G401 (cell line): ENCODE measurements at places on chromosomes 6 and 20.

GRCh38 chr6:16095180-16095579 lies 33.7 kb upstream of the MYLIP start:
- DNase-seq: no peak

DNA sequence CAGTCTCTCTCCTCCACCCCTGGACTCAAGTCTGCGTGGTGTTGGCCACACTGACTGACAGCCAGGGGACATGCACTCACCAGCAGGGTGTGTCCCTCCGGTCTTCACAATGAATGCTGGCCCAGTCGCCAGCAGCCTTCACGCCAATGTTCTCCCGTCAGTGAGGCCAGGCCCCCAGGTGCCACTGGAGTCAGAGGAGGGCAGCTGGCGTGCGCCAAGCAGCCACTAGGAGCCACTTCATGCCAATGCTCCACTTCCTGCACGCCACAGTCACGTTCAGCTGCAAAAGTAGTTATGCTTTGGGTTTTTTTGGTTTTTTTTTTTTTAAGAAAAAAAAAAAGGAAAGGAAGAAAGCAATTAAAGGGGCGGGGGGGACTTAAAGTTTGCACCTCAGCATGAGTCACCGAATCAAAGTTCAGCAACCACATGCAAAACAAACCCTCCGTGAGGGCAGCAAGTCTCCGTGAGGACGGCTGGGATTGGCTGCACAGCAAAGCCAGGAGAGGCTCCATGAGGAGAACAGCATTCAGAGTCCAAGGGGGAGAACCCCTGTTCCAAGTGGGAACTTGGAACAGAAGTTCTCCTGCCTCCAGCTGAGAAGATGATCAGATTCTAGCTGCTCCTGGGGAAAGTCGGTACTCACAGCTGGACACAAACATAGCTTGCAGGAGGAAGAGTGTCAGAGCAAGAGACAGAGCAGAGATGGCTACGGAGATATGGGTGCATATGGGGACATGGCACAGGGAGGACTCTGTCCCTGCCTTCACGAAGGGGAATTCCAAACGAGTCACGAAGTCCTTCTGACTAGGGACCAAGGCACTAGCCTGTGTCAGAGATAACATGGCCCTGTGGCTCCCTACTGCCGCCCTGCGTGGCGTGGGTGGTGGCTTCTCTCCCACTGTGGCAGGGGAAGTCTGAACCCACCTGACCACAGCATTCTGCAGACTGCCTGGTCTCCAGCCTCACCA lies at the start of gene ZC3H12D:
Gene ZC3H12D, minus strand, starts transcription at position 282 of the 968 bp plus-strand sequence. CDS start 10,471 bp downstream, outside the sequence.
- no peak for DNase-seq

DNA sequence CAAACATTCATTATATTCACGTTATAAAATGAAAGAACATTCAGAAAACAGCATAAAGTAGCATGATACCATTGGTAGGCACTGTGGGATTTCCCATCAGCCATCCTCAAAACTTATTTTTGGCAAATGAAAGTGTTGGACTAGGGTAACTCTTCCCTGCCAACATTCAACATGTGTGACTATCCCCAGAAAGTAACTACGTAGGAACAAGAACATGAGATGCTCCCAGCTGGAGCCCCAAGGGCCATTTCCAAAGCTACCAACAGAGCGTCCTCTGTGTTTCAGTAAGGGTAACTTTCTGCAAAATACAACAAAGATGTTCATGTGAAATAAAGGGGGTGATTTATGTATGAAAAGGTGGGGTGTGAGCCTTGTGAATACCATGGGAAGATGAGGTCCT lies 28.4 kb upstream of the PTPN1 start:
- DNase-seq: no peak

GRCh38 chr6:113558966-113559365 lies 298.2 kb upstream of the MARCKS start:
- DNase-seq: peak; percentile 29

- DNase-seq: no peak
Observed at GRCh38 chr6:170402318-170403040, 95.9 kb downstream of the FAM120B start.

- DNase-seq: no peak
Observed at GRCh38 chr20:15240801-15241200, 903.4 kb upstream of the FLRT3 start.

DNA sequence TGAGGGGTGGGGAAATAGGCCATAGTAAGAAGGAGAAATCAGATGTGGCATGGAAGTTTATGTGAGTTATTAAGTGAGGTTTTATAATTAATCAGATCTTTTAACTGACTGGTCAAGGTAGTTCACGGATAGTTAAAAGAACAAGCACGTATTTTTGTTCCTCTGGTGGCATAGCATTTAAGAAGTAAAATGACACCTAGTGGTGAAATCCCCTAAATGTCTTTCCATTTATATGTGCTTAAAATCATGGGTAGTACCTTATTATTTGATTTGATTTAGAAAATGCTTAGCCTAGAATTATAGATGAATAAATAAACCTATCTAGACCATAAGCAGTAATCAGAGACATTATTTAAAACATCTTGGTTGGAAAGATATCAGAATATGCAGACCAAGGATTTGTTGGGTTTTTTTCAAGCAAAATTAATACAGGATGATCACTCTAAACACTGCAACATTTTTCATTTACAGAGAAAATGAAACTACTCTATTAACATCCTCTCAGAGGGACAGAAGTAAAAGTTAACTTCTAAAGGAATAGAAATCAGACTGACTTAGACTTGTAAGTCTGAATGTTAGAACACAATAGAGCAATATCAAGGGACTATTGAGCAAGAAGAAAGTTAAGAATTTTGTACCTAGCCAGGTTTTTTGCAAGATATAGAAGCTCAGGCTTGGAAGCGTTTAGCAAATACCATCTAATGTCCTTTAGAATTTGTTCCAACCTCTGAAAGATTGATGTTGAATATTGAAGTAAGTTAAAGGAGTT lies 81.1 kb downstream of the STXBP5 start:
- DNase-seq: peak; percentile 77

DNA sequence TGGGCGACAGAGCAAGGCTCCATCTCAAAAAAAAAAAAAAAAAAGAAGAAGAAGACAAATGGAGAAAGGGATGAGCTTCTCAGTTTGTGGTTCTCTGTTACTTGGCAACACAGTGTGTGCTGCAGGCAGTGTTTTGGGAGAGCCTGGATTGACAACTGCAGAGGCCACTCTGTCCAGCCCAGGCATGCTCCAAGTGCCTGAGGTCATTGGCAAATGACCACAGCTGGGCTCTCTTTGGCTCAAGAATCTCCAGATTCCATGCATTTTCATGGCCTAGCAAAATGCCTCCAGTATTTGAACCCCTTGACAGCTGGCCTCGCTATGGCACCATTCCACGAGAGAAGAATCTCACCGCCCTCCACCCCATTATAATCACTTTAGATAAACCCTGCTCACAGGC lies 126.2 kb downstream of the ANKRD60 start:
- DNase-seq: no peak

GRCh38 chr6:106692112-106692818 lies 62.9 kb downstream of the QRSL1 start:
- peak; percentile 4 for DNase-seq

DNA sequence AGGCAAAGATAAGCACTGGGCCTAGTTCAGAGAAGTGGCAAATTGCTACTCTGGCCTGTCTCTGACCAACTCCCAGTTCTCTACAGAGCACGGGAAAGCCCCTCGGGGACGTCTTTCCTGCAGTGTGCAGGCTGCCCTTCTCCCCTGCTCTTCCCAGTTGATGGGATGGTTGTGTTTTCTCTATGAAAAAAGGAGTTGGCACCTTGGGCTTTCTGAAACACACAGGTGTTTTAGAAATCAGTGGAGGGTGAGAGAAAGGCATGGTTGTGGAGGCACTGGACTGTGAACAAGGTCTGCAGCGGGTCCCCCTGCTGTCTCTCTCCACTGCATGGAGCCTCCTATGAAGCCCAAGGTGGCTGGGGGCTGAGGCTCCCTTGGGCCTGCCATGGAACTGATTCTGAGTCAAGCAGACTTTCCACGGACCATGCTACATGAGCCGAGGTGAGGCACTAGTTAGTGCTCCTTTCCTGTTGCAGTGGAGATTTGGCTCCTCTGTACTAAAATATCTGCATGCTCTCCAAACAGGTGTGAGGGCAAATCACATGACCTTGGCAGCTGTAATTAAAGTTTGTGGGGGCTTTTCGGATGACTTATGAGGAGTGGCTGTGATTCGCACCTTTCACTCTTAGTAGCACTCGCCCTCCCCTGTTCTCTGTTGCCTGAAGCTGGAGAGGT lies 16.3 kb downstream of the GTSF1L start:
- no peak for DNase-seq

GRCh38 chr6:22072949-22073348 lies 223.9 kb downstream of the PRL start:
- no peak for DNase-seq

DNA sequence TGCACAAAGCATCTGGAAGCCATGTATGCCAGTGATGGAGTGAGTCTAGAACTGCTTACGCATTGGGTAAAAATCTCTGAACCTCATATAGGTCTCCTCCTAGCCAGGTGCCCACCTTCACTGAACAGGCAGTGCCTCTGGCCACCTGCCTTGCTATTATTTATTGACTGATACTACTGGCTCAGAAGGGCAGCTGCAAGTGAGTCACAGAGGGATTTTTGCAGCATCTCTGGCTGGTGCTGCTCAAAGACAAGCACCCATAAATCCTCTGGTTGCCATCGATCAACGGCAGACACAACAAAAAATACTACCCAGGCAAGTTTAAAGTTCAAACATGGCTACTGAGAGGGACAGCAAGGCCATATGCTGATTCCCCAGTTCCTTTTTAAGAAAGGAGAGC lies 279.4 kb downstream of the UBE3D start:
- no peak for DNase-seq

GRCh38 chr6:164947164-164947563 lies 362.2 kb downstream of the C6orf118 start:
- no peak for DNase-seq

- no peak for DNase-seq
Observed at GRCh38 chr6:81216668-81217067, 535.8 kb downstream of the TENT5A start.

DNA sequence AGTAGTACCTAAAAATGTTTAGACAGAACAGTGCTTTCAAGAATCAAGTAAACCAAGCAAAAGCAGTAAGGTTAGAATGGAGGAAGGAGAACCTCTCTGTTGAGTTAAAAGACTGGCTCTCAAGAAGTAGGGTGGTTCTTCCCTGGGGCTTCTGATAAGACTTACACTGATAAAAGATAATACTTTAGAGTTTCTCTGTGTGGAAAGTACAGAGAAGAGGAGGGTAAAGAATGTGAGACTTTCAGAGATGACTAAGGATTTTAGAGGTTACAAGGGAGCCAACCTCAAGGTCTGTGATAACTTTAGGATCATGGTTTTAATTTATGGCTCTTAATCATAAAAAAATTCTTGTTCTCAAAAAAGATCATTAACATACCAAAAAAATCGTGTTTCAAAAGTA lies 30.9 kb upstream of the ALDH8A1 start:
- no peak for DNase-seq

- DNase-seq: no peak
Observed at GRCh38 chr6:54881067-54881730, 34.6 kb downstream of the FAM83B start.

GRCh38 chr20:36613974-36614373 lies 8.4 kb downstream of the RAB5IF start:
- DNase-seq: peak; percentile 35
